Stimulated activated CD4-positive, alpha-beta T cell treated with anti-CD3 and anti-CD28 coated beads, TNF-alpha, amount 100 ng/mL, for 48 hours (primary cell): ENCODE measurements at places on chromosomes 2 and 18.

DNA sequence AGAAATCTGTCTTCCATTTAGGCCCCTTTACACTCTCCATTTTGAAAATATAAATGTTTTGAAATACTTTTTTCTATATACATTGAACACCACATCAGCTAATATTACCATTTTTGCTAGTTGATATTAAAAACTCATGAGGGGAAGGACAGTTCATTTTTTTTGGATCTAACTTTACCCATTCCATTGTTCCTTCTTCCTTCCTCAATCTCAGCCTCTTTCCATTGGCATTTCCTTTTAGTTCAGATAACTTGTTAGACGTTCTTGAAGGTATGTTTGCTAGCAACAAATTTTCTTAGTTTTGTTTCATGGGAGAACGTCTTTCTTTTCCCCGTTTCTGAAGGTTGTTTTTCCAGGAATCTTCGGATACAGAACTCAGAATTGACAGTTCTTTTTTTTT lies 759.0 kb downstream of the SOCS6 start:
- no peak for DNase-seq

GRCh38 chr2:15271941-15272542 lies 289.1 kb downstream of the NBAS start:
- no peak for DNase-seq

- DNase-seq, result no peak
Measured at GRCh38 chr18:58005011-58005410, 39.0 kb upstream of the NEDD4L start.

DNA sequence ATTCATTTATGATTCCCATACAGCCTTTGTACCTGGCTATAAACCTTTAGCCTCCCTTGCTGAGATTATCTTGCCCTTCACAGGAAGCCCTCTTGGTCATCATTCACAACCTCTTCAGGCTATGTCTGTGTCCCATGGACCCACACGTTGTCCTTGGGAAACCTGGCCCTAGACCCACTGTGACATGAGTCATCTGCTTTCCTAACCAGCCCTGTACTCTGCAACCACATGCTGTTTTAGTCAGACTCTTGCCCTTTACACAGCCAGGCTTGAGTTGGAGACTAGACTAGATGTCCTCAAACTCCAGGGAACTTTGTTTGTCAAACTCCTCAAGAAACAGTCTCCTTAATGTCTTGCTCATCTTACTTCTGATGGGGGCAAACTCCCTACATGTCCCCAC lies 229.3 kb upstream of the ZSWIM2 start:
- DNase-seq, result no peak

DNA sequence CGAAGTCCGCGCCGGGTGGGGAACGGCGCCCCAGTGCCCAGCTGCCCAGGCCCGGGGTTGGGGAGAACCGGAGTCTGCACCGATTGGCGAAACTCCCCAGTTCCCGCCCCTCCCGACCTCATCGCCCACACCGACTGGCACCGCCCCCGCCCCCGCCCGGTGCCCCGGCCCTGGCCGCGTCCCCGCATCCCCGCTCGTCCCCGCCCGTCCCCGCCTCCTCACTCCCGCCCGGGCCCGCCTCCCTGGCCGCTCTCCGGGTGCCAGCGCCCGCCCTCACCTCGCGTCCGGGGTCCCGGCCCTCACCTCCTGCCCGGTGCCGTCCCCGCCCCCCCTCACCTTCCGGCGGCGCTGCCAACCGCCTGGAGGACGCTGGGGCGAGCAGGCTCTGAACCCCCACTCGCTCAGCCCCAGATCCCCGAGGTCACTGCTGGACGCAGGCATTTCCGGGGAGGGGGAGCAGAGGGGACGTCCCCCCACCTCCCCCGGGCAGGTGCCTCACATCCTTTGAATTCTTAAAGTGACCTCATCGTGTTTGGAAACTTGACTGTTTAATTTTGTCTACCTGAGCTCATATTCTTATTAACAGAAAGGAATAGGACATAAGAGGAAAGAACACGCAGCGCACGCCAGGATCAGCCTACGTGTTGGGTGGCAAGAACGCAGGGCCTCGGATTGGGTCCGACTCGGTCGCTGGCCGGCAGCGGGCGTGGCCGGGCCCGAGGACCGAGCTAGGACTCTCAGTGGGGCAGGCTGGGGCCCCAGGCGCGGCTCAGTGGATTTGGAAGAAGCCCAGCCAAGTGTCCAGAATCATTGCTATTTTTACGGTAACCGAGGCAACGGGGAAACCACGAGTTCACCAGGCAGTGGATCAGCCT lies at the start of gene FAM110C:
Gene FAM110C (minus strand): TSS at position 35 of the 875 bp plus-strand sequence. CDS start 120 bp downstream, outside the sequence.
- no peak for DNase-seq

- DNase-seq, result no peak
Measured at GRCh38 chr18:22471546-22472131, 53.9 kb upstream of the CTAGE1 start.

GRCh38 chr2:19336781-19337180 lies 21.6 kb downstream of the OSR1 start:
- no peak for DNase-seq

GRCh38 chr2:21693081-21693480 lies 569.3 kb downstream of the TDRD15 start:
- no peak for DNase-seq

GRCh38 chr2:26561918-26562810 lies 79.0 kb downstream of the CIB4 start:
- no peak for DNase-seq

- no peak for DNase-seq
Measured at GRCh38 chr2:86213699-86214502, 14.6 kb downstream of the MRPL35 start.

DNA sequence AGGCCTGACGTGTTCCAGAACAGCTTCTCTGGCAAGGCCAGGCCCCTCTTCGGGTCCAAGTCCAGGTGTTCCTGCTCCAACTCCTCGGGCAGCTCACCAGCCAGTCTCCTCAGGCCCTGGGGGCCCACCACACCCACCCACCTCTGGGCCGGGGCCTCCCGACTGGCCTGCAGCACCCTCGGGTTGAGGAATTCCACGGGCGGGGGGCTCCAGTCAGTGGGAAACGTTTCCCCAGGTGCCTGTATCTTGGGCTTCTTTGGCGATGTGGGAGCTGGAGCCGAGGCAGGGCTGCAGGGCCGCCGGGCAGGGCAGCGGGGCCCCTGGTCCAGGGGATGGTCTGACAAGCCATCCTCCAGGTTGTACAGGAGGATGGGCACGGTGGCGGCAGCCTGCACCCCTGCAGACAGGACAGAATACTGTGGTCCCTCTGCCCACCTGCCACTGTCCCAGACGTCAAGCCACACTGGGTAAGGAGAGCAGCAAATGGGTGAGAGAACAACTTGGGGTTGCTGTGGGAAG lies 14.4 kb downstream of the FAM178B start:
- DNase-seq, result no peak

DNA sequence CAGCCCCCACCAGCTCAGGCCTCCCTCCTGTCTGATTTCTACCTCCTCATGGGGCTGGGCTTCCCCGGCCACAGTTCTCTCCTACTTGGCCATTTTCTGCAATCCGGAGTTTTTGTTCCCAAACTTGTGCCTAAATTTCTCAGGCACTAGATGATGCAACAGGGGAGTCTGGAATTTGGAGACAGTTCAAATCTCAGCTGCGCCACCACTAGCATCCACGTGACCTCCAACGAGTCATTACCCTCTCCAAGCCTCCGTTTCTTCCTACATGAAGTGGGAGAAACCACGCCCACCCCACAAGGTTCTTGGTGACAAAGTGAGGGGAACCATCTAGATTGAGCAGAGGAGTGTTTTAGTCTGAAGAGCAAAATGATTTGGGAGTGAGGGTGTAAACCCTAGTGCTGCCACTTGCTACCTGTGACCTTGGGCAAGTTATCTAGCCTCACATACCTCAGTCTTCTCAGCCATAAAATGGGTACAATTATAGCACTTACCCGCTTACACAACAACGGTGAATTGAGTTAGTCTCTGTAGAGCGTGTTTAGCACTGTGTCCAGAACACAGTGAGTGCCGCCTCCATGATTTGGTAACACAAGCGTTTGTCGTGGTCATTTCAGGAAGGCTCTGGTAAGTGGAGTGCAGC lies 61.4 kb upstream of the ASAP2 start:
- DNase-seq, result no peak

- no peak for DNase-seq
Measured at GRCh38 chr2:224612578-224612977, 27.4 kb upstream of the CUL3 start.

- DNase-seq, result no peak
Measured at GRCh38 chr2:11974573-11974972, 228.1 kb downstream of the LPIN1 start.

DNA sequence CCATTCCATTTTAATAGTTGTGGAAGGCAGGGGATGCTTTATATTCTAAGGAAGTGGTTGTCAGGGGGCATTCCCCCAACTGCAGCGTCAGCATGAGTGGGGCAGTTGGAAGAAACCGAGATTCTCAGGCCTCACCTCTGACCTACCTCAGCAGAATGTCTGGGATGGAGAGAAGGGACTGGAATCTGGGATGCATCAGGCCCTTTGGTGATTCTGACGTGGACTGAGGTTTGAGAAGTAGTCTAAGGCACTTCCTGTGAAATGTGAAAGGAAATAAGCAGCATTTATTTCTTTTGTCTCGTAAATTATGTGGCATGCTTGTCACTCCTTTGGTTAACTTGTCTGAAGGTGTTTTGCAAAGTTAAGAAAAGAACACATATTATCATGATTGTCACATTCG lies 540.7 kb upstream of the NETO1 start:
- DNase-seq, result no peak

DNA sequence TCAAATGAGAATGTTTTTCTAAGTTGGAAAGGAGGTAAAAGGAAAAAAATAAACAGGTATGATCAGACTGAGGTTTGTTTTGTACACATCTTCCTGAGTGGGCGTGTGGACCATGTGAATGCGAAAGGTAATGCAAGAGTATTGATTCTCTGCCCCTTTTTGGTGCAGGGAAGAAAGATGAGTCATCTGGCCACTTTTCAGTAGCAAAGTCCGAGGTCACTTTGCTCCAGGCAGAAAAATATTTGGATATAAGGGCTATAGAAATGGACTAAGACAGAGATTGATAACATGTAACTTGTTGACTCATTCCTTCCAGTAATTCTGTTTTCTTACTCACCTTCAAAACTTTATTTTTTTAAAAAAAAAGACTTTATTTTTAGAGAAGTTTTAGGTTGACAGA lies 130.5 kb downstream of the DSEL start:
- DNase-seq, result no peak

- DNase-seq, result no peak
Measured at GRCh38 chr2:28662468-28663181, 89.0 kb upstream of the PPP1CB start.

- no peak for DNase-seq
Measured at GRCh38 chr2:45851576-45852304, 200.3 kb downstream of the PRKCE start.

DNA sequence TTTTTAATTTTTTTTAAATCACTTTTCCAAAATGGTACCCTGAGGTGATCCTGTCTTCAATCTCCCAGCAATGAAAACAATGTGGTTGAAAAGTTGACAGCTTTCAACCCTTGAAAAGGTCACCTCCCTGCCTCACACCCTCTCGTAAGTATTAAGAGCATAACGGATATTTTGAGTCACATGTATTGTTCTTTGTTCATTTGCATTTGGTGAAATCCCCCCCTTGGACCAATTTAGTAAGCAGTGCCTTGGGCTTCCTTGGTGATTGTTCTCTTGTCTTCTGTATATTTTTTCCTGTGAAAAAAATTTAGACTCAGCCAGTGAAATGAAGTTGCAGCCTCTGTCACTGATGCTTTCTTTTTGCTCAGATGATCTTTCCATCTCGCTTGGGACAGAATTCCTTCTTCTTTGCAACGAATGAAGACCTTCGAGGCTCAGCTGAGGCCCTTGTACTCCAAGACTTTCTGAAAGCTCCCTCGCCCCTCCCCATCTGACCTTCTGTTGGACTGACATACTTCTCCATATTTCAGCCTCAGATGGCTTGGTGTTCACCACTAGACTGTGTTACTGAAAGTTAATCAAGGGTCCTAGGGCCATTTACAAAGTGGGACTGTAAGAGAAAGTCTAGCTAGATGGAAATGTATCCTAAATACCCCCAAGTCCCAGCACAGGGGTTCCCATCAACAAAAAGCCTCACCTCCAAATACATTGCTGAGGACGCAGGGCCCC lies 158.4 kb downstream of the BCL2 start:
- DNase-seq, result peak; percentile 29

DNA sequence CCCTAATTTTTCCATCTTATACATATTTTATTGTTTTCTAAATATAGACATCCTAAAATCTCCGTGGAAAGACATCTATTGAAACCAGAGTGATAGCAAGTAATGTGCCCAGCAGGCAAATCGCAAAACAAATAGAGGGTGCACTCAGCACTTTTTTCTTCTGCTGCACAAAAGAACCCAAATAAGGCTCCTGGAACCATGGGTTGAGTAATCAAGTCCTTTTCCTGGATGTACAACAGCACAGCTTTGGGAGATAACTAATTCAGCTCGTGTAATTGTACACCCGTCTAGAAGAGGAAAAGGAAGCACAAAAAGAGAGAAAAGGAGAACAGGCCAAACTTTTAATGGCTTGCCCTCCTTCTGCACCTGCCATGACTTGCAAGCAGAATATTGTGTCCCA lies 126.9 kb upstream of the TLK1 start:
- no peak for DNase-seq
